NCI-H1694 treated with DMSO at 0.1 percent for 48 hours (cell line): ENCODE measurements at places on chromosomes 11 and 22.
A peak's percentile ranks its signal among the peaks of the same experiment; 100 is the strongest.

DNA sequence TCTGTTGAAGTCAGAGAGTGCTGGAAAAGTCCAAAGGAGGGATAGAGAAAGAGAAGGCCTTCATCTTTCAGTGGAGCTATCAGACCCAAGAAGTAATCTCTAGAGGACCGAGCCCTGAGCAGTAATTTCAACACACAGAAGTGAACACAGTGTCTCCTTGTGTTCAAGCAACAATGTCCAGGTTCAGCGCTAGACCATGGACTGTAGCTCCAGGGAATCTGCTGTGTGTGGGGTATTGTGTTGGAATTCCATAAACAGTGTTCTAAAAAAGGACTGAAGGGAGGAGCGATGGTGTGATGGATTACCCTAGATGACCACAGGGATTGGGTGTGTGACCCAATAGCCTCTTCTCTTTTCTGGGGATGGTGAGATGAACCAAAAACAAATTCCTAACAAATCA is 165.9 kb downstream of the BLID start:
- no peak for DNase-seq

- DNase-seq: no peak
Measured at GRCh38 chr11:44219830-44220796, 89.8 kb downstream of the ALX4 start.

DNA sequence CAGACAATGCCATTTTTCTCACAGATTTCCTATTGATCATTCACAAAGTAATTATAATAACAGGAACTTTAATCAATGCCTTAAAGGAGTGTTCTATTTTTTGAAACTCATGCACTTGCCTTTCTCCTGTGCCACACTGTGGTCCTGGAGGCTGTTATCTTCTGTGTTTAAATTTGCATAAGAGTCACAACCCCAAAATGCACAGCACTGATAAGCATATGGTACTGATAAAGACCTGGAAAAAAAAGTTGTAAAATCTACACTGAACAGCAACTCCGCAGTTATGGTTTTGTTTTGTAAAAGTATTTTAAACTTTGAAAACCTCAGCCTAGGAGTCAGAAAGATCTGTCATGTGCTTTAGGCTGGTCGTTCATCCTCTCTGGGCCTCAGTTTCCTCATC is 9.1 kb upstream of the CCDC34 start:
- no peak for DNase-seq

DNA sequence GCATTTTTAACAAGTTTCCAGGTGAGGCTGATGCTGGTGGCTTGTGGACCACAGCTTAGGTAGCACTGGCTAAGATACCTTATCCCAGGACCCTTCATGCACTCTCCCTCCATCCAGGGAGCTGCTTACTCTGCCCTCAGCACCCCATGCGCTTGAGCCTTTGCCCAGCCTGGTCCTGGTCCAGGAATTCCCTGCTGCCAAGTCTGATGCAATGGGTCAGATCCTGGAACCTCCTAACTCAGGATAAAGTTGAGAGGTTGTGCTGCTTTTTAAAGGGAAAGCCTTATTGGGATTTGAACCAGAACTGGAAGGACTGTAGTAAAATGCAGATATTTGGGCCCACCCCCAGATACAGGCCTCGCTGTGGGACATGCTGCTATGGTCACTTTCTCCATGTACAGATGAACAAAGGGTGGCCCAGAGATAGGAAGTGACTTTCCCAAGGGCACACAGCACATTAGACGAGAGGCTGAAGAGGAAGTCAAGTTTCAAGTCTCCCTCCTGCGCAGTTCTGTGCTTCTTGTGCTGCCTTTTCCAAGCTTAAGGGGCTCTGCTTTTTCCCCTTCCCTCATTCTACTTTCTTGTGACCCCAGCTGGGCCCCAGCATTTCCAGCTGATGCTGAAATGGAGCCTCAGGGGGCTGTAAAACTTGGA is 824 bp upstream of the LGALS12 start:
- DNase-seq: no peak

DNA sequence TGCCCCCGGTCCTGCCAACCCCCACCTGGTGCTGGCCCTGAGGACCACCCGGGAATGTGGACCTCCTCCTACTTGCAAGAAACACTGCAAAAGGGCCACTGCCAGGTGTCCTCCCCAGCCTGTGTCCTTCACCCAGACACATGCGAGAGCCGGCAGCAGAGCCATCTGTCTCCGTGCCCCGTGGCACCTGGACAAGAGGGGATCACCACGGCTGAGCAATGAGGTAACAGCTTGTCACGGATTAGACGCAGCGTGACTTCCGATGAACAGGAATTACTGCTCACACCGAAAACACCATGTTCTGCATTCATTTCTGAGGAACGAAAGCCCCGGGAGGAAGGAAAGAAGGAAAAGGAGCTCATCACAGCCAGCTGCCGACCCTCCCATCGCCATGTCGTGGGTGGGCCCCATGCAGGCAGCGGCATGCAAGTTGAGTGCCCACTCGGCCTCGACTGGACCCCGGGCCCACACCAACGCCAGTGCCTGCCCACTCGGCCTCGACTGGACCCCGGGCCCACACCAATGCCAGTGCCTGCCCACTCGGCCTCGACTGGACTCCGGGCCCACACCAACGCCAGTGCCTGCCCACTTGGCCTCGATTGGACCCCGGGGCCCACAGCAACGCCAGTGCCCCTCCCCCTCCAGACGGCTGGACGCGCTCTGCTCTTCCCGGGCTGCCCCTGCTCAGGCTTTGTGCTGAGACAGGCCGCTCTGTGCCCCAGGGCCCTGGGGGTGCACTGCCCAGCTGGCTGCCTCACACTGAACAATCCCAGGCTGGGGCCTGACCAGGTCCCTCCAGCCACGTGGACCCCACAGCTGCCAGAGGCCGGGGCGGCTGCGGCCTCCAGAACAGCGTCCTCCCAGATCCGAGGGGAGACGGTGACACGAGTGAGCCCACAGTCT is 22.0 kb downstream of the CHID1 start:
- DNase-seq: peak; percentile 38

GRCh38 chr22:20022978-20023613 is 2.2 kb downstream of the TANGO2 start:
- DNase-seq: no peak

DNA sequence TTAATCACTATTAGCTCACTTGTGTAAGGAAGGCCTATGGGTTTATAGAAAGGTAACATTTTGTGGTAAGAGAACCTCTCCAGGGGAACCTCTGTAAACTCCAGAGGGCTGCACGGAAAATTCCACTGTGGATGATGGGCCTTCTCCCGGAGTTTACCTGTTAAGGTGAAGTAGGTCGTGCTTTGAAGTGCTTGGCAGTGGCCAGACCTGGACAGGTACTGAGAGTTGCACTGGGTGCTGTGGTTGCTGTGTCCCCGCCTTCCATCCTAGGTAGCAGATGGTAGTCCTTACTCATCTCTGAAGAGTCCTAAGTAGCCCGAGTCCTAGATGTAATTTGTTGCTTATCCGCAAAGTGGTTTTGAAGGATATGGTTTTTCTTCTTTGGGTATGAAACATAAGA is 133.4 kb downstream of the TEAD1 start:
- no peak for DNase-seq

- DNase-seq: no peak
Measured at GRCh38 chr11:60871378-60872061, 4.2 kb downstream of the ZP1 start.

- DNase-seq: no peak
Measured at GRCh38 chr11:116651737-116652237, 121.0 kb downstream of the BUD13 start.

GRCh38 chr11:132471466-132471865 is 1060.8 kb downstream of the OPCML start:
- DNase-seq: no peak

- DNase-seq: no peak
Measured at GRCh38 chr11:8767466-8768142, 85.0 kb downstream of the RPL27A start.

- no peak for DNase-seq
Measured at GRCh38 chr11:64787526-64788320, 9.4 kb upstream of the SF1 start.

- no peak for DNase-seq
Measured at GRCh38 chr11:2645779-2646118, 54.0 kb downstream of the KCNQ1OT1 start.

DNA sequence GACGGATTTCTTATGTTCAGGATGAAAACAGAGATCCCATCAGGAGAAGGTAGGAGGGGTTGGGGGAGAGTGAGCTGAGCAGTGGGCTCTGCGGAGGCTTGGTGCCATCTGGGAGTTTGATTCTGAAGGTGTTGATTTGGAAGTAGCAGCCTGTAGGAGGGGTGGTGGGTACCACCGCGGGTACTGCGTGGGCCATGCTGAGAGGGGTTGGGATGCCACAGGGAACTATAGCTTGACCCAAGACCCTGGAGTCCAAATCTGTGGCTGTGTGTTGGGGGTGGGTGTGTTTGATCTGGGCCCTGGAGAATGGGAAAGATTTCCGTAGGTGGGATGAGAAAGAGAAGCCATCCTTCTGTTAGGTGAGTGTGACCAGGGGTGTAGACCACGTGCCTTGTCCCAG is 5.0 kb downstream of the INCENP start:
- DNase-seq: no peak

DNA sequence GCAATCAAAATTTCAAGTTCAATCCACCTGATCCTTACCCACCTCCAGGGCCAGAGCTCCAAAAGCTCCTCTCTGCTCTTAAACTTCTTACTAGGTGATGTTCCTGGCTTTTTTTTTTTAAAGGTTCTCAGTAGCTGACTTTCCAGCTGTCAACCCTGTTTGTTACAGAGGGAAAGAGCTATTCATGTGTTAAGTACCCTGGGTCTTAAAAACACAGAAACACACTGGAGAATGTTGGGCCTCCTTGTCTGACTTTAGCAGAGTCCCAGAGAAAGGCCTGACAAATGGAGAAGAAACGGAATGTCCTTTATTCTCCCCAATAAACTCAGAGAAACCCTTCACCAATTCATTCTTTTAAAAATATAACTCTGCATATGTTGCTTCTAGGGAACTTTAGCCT is 3.2 kb downstream of the LRRC4C start:
- DNase-seq: no peak

GRCh38 chr11:86737230-86737629 is 63.1 kb upstream of the PRSS23 start:
- no peak for DNase-seq

GRCh38 chr11:41435531-41435930 is 23.9 kb downstream of the LRRC4C start:
- DNase-seq: no peak

DNA sequence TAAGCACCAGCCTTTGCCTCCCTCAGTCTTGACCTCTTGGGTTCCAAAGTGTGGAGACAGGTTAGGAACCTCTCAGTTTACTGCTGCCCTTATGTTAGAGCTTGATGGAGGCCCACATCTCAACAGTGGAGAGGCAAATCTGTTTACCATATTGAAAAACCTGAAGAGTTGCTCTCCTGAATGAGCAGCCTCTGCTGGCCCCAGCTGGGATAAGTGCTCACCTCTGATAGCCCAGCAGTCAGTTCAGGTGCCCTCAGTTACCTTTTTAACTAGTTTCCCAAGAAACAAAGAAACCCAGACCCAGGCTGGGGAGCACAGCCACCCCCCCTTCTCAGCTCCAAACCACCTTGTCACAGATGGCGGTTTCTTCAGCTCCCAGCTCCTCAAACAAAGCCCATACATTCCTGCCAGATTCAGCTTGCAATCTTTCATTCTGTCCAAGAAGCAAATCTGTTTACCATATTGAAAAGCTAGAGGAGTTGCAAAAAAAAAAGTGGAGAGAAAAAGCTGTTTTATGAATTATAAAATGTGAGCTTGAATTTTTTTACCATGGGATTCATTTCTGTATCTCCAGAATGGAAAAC is 57.2 kb downstream of the PPFIBP2 start:
- no peak for DNase-seq

DNA sequence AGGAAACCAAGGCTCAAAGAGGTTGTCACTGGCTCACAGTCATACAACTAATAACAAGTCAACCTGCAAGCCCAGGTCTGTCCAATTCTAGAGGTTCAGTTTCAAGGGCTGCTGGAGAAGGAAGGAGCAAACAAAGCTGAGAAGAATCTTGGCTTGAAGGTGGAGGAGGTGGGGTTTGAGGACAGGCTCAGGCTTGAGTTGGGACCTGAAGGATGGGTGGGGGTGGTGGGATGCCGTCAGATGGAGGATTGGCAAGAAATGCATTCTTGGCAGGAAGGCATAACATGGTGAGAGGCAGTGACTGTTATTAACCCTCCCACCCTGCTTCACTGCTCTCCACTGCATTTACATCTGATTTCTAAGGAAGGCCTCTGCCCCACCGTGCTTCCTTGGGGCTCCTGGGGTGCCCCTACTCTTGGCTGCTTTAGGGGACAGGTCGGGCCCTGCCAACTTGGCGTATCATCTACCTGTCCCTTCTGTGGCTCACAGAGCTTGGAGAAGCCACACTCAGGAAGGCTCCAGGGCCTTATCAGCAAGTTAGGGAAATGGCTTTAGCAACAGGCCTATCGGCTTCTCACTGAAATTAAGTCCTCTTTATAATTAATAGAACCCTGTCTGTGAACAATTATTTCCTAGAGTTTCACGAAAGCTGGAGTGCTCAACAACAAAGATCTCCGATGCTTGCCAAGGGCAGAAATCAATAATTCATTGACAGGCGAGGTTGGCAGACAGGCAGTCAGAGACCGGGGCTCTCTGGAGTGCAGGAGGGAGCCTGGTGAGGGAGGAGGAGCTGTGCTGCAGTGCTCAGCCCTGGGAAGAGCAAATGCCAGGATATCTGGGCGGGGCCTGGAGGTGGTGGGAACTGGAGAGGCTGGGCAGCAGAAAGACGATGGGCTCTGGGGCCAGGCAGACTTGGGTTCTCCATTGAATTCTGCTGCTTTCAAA is 84.9 kb upstream of the NARS2 start:
- no peak for DNase-seq

DNA sequence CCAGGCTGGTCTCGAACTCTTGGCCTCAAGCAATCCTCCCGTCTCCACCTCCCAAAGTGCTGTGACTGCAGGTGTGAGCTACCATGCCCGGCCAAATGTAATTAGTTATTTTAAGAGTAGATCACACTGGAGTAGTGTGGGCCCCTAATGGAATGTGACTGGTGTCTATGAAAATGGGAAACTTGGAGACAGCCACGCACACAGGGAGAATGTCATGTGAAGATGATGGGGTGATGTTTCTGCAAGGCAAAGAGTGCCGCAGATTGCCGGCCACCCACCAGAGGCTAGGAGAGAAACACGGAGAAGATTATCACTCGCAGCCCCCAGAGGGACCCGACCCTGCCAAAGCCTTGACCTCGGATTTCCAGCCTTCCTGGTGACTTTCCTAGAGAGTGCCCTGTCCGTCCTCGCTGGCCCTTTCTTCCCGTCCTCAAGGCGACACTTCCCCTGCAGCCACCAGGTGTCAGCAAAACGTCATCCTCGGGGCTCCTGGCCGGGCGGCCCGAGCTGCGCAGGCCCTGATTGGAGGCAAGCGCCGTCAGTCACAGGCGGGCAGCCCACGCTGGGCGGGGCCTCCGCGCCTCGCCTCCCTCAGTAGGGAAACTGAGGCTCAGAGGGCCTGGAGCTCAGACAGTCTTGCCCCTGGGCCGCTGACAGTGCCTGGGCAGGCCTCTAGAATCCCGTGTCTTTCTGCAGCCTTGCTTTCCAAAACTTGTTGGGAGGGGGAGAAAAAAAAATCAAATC is 16.3 kb downstream of the CRYBB2 start:
- peak; percentile 43 for DNase-seq

DNA sequence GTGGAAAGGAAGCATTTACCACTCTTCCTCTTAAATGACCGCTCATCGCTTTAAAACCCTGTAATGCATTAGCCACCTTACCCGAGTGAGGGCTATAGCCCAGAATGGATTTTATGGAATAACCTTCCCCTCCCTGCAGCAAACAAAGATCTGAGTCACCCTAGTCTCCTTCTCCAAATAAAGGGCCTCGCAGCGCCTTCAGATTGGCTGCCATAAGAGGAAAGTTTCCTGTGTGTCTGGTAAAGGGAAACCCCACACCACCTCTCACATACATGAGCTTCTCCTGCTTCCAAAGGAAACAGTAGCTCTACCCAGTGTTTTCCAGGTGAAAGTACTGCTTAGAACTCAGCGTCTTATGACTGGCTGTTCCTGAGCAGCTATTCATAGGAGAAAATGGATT is 47.8 kb downstream of the PPP2R1B start:
- no peak for DNase-seq
